Stimulated activated naive CD8-positive, alpha-beta T cell treated with anti-CD3 and anti-CD28 coated beads, Interleukin-15, Interleukin-2, amounts not matched to agents 100 U/mL and 50 U/mL, for 24 hours (primary cell): ENCODE measurements at places on chromosomes 13 and 19.

DNA sequence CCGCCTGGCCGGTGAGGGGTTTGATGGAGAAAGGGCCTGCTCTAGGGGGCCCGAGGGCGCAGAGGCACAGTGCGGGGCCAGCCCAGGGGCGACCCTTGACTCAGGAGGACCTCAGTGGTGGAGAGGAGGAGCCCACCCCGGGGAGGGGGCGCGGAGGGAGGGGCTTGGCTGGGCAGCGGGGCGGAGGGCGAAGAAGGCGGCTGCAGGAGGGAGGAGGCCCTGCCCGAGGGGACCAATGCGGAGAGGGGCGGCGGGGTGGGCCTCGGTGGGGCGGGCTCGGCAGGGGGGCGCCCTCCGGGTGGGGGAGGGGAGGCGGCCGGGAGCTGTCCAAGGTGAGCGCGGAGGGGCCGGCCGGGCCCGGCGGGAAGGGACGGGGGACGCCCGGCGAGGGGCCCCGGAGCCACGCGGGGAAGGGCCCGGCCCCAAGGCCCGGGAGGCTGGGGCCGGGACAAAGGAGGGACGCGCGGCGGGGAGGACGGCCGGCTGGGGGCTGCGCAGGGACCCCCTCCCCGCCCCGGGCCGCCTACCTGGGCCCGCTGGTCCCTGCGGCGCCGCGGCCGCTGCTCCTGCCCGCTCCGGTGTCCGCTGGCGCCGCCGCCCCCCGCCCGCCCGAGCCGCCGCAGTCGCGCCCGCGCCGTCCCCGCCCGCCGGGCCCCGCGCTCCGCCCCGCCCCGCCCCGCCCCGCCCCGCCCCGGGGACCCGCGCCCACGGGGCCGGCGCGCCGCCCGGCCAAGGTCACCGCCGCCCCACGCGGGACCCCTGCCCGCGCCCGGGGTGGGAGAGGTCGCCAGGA is at the start of gene DIRAS1:
Gene DIRAS1 (minus strand): TSS at position 596 of the 793 bp plus-strand sequence. CDS start 3,566 bp downstream, outside the sequence.
- no peak for DNase-seq

DNA sequence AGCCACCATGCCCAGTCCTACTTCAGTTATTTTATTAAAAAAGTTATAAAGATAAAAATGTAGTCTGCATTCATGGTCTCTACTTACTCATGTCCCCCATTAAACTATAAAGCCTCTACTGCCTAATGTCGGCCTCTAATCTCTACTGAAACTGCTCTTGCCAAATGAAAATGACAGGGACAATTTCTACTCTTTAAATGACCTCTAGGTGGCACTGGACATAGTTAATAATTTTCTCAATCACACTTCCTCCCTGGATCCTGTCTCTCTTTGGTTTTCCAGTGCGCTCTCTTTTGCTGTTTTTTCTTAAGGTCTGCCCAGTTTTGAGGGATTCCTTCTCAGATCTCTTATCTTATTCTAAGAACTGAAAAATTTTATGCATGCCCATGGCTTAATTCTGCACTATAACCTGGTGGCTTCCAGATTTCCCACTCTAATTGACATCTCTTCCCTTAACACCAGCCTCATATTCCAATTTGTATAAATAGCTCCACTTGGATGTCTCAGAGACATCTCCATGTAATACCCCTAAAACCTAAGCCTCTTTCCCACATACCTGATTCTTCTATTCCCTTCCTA is 54.3 kb downstream of the MTMR6 start:
- DNase-seq = no peak

- DNase-seq = no peak
Measured at GRCh38 chr19:41219924-41220567, 1.0 kb downstream of the AXL start.

- no peak for DNase-seq
Measured at GRCh38 chr13:40432018-40432978, 234.1 kb downstream of the FOXO1 start.

- no peak for DNase-seq
Measured at GRCh38 chr13:103898481-103898880, 832.3 kb upstream of the SLC10A2 start.

DNA sequence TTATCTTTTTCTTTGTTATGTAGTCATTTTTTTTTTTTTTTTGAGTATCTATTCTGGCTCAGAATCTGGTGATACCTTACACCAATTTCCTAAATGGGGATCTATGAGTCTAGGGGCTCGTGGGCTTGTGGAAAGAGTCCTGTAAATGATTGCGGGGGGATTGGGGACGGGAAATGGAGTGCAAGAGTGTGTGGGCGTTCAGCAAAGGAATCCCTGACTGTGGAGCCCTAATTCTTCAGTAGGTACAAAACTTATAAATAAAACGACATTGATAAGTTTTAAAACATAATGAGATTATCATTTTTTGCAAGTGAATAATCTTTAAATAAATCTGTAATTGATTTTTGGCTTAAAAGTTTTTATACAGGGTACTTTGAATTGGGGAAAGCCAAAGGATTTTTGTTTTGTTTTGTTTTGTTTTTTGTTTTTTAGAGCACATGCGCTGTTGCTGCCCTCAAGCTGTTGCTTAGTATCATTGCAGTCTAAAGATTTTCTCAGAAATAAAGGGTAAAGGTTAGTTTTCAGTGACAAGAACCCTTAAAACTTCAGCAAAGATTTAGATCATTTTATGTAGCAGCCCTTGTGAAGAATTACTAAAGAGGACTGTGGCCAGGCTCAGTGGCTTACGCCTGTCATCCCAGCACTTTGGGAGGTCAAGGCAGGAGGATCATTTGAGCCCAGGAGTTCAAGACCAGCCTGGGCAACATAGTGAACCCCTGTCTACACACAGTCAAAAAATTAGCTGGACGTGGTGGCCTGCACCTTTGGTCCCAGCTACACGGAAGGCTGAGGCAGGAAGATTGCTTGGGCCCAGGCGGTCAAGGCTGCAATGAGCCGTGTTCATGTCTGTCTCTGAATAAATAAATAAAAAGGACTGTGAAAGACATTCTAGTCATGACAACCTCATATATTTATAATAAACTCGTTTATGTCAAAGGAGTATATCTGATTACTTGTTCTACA is 1.7 kb downstream of the ERCC5 start:
- DNase-seq = no peak

DNA sequence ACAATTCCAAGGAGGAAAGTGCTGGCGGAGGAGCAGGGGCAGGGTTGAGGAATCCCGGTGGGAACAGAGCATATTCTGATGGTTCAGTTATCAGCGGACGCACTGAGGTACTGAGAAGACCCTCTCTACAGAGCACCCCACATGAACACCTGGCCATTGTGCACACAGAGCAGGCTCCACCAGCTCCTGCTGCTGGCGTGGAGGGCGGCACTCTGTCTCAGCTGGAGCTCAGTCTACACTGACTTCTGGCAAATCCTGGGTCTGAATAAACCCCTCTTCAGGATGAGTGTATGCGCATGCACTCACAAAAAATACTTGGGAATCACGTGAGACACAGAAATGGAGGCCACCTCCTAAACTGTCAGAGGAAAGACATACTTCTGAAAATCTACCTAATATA is 114.4 kb upstream of the IRS2 start:
- DNase-seq = no peak

DNA sequence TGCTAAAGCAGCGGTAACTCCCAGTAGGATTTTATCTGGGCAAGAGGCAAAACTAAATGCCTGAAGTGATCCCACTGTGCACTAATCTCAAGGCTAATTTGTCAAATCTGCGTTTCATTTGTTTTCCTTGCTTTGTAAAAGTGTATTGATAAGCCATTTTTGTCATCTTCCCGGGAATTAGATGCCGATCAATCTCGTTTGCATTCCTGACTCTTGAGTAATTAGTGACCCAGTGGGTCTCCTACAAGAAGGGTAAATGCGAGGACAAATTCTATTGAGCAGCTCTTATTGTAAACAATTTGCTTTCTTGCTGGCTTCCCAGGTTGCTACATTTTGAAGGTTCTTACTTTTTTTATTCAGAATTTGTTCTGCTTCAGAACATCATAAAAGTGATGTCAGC is 129.7 kb downstream of the EFNB2 start:
- no peak for DNase-seq

- DNase-seq = no peak
Measured at GRCh38 chr13:112249644-112250610, 126.2 kb upstream of the SPACA7 start.

GRCh38 chr13:25295701-25296100 is 5.7 kb upstream of the NUP58 start:
- no peak for DNase-seq

DNA sequence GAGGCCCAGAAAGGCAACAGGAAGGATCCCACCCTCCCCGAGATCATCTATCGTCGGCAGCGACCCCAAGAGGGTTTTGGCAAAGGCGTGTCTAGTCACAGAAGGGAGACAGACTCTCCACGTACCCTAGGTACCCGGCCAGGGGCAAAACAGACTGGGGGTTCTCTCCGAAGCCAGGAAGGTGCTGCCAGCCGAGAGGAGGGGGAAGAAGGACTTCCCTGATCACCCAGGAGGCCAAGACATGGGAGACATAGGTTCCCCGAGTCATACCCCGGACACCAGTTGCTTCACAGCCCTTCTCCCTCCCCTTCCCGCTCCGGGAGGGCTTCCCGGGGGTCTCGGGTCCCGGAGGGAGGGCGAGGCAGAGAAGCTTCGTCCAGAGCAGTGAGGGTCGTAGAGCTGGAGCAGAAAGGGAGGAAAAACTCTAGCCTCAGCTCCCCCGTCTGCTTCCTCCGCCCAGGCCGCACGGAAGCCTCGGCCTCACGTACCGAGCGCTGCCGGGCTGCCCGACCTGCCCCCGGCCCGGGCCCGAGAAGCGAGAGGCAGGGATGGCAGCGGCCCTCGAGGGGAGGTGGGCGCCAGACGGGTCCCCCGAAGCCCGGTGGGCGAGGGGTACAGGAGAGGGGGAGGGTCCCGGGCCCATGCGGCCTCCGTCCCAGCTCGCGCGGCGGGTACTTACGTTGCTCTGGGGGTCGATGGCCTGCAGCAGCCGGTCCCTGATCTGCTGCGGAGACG is 644 bp downstream of the MED26 start:
- DNase-seq = peak; percentile 24

DNA sequence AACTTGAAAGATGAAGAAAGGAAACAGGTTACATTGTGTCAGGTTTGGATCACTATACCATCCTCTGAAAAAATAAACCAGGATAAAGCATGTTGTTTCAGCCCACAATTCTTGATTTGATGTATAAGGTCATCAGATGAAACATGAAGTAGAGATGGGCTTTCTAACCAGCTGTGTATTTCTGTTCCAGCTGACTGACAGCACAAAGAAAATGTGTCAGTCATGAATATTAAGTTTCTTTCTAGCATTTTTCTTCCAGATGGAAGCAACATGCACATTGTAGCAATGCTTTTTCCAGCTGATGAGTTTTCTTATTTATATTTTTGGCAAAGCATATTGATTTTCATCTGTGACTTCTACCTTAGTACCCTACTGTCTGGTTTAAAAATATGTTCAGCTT is 199.6 kb downstream of the OXGR1 start:
- DNase-seq = no peak

- DNase-seq = no peak
Measured at GRCh38 chr13:26310003-26310402, 56.1 kb downstream of the CDK8 start.

- no peak for DNase-seq
Measured at GRCh38 chr19:38713227-38713649, 31.0 kb downstream of the CAPN12 start.

- DNase-seq = no peak
Measured at GRCh38 chr19:22603518-22604440, 30.3 kb upstream of the ZNF492 start.

GRCh38 chr13:24218977-24219376 is 58.5 kb downstream of the SPATA13 start:
- no peak for DNase-seq

DNA sequence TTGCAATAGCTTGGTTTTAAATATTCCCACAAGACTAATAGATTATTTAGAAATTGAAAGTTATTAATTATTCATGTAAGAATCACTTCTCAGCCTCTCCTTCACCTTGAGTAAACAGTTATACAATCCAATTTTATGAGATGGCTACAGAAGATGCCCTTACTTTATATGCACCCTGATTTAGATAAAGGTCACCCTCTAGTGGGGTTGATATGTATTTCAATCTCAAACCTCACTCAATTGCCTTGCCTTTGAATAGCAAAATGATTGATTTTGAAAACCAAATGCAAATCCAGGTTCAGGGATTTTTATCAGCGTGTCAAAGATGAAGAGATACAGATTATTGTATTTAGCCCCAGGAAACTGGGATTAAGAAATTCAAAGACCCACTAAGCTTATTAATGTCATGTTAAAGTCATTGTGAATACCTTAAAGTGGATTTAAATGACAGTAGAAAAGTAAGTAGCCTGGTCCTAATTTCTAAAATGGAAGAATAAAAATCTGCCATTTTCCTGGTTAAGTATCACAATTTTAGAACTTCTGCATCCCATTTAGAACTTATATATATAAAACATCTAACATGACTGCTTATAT is 305.1 kb downstream of the ITGBL1 start:
- no peak for DNase-seq

DNA sequence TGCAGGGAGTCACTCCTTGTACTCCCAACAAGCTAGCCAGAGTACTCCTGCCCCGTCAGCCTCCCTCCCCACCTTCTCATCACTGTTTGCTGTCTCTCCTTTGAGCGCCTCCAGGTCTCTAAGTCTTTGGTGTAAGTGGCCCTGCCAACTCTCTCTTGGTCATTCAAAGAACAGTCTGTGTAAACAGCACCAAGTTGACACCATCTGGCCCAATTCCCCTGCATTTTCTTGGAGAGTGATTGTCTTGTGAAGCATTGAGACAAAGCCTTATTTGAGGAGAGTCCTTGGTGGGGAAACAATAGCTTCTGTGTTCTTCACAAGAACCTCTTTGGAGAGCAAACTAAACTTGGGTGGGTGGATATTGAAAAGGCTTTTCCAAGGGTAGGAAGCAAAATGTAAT is 114.6 kb upstream of the RNF113B start:
- no peak for DNase-seq

DNA sequence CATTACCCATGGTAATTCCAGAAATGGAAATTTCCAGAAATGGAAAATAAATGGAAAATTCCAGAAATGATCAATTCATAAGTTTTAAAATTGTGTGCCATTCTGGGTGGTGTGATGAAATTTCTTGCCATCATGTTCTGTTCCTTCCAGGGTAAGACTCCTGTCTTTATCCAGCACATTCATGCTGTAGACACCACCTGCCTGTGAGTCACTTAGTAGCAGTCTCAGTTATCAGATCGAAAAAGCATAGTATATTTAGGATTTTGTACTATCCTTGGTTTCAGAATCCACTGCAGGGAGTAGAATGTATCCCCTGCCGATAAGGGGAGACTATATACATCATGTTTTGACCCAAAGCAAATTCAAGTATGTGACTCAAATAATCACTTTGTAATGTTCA is 26.7 kb upstream of the CSNK1A1L start:
- DNase-seq = no peak

DNA sequence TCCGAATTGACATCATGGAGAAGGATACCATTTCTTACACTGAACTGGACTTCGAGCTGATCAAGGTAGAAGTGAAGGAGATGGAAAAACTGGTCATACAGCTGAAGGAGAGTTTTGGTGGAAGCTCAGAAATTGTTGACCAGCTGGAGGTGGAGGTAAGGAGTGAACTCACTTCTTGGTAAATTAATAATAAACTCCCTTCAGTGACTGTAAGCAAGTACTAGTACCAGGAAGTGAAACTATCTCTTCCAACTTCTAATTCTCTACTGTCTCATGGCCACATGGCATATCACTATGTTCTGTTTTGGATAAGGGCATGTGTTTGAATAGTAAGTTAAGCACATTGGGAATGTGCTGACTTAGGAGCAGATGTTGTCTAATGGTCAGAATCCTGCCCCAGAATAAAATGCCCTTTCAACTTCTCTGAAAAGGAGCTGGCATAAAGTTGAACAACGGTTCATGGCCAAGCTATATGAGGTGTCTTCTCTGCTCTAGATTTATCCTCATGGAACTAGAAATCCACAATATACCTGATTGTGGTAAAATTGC is 13.4 kb downstream of the OLFM4 start:
- no peak for DNase-seq

- no peak for DNase-seq
Measured at GRCh38 chr13:77878190-77878589, 40.4 kb downstream of the EDNRB start.
